ENCODE measurements at places on chromosomes 12 and 14.

GRCh38 chr14:91346838-91347173 lies 70.8 kb downstream of the CCDC88C start:
- DNase-seq = no peak

GRCh38 chr12:14993117-14993516 lies 20.3 kb downstream of the PDE6H start:
- no peak for DNase-seq

GRCh38 chr14:93548102-93548843 lies 117.5 kb downstream of the UNC79 start:
- no peak for DNase-seq

DNA sequence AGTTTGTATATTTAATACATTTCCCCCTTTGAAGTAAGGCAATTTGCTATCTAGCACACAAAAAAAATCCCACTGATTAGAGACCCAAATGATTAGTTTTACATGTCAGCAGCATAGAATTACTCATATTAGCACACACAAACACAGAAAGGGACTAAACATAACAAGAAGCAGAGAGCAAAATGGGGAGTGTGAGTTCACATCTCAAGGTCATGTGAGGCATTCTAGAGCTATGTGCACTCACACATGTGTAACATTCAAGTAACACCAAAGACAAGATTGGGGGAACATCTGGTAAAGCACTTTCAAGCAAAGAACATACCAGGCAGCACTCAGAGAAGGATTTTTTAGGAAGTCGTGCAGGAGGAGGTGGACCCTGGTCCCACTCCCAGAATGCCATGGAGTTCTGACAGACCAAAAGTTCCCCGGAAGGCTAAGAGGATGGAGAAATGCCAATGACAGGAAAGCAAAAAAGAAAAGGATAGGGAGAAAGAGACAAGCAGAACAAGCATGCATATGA lies 105.8 kb upstream of the SINHCAF start:
- DNase-seq = no peak

GRCh38 chr14:101025696-101026095 lies 122.2 kb upstream of the RTL1 start:
- DNase-seq = no peak

DNA sequence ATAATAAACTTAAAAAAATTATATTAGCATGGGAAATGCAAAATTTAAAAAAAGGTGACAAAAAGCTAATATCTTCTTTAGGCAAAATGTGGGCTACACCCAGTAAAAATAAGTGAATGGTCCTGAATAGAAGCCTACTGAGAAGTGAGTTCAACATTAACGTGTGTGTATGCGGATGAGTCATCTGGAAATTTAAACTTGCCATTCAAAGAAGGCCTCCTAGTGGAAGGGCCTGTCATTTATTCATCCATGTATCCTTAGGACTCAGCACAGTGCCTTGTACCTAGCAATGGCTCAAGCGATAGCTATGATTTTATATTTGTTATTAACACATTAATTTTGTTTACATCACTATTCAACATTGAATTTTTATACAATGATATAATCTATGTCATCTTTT lies 226.2 kb downstream of the NUBPL start:
- no peak for DNase-seq

DNA sequence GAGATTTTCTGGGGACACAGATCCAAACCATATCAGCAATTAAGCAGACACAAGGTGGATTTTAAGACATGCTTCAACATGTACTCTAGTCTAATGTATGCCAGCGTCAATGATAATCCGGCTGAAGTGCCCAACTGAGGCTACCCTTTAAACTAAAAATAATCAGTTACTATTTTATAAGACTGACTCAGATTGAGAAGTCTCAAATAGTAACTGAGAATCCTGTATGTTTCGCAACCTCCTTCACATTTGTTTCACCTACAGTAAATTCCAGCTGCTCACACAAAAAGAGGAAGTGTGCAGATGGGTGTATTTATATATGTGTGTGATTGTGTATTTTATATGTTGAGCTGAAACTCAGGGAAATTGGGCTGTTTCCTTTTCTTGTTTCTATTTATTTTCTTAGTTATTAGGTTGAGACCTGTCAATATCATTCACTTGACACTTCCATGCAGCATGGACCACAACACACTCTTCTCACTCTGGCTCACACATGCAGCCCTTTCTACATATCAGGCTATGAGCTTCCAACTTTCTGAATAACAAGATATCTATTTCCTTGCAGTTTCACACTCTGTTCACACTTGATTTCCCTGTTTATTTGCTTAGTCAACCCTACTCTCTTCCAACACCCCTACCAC lies 1224.9 kb upstream of the TMEM132C start:
- no peak for DNase-seq

DNA sequence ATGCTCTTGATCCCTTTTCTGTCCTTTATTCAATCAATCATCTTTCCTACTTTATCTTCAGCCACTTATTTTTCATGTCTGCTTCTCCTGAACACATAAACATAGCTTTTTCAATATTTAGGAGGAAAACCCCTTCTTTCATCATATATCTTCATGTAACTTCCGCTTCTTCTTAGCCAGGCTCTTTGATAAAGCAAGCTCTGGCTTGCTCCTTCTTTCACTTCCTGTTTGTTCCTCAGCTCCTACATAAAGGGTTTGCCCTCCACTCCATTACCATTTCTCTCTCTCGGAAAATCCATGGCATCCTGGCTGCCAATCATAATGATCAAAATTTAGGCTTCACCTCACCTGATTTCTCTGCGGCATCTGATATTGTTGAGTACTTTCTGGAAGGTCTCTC lies 33.7 kb upstream of the HELB start:
- no peak for DNase-seq

- no peak for DNase-seq
Observed at GRCh38 chr14:23632461-23633159, 3.6 kb upstream of the DHRS2 start.

DNA sequence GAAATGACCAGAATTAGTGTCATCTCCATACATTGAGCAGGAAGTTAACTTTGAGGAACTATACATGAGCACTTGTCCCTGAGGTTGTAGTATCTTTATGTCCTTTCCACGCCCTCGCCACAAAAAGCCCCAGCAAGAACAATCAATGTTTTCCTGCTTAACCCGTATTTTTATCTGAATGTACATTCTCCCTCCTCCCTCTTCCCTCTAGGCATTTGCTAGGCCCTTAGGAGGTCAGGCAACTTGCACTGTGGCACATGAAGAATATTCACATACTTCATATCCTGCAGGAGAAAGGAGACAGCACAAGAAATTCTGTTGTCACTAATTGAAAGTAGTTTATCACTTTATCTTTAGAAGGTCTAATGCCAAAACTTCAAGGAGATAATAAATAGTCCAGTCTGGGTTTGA lies 18.1 kb upstream of the DUSP6 start:
- no peak for DNase-seq

Data from NCI-H1694 (cell line).